Heart right ventricle (tissue), 16 donors: ENCODE measurements at places on chromosomes 4 and X.

- DNase-seq: no peak
Observed at GRCh38 chrX:120274958-120275357, 24.3 kb downstream of the ZBTB33 start.

- no peak for DNase-seq
Observed at GRCh38 chr4:1715002-1715758, 3.1 kb upstream of the SLBP start.

DNA sequence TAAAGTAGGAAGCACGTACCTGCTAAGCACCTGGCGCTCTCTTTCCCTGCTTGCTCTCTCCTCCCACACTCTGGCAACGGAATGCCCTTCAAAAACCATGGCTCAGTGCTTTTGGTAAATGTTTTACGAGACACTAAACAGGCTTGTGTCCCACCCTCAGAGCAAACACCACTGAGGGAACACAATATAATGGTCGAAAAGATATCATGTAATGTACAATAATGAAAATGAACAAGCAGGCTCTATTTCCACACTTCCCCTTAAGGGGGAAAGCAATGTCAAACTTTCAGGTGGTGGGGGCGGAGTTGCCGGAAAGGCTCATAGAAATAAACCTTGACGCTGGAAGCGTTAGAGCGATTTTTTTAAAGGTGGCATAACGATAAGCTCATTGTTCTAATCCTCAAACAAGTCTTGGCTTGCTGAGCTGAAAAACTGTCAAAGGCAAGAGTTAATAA, 115.1 kb downstream of the RBM47 start:
- DNase-seq: no peak

- DNase-seq: no peak
Observed at GRCh38 chr4:6332042-6332668, 62.5 kb downstream of the WFS1 start.

GRCh38 chrX:30888526-30889146, 418 bp downstream of the TAB3 start:
- DNase-seq: peak; percentile 3
